Glomerular endothelial cell (primary cell): ENCODE measurements at places on chromosomes 4 and X. TPM values are rescaled to one million over a fixed set of nuclear protein-coding genes. Genes with fewer than 3 reads are reported as not detected.

The EFHC2 gene
- 0.10 TPM in 1 of 2 replicates, not detected in the other for total RNA-seq

The SSR4 gene
- total RNA-seq: 212 and 286 TPM in 2 replicates

The CT45A7 gene
- not detected in 2 replicates for total RNA-seq

The UGT2A3 gene
- not detected in 2 replicates for total RNA-seq

The TKTL2 gene
- not detected in 2 replicates for total RNA-seq

The TMEM154 gene
- 6.7 and 8.6 TPM in 2 replicates for total RNA-seq

The SOWAHD gene
- total RNA-seq: not detected in 2 replicates

The CT45A2 gene
- not detected in 2 replicates for total RNA-seq

The NWD2 gene
- total RNA-seq: not detected in 2 replicates

The AKAP4 gene
- not detected in 2 replicates for total RNA-seq

The NDST3 gene
- total RNA-seq: 0.19 TPM in 1 of 2 replicates, not detected in the other
